Activated T-helper 1 cell treated with anti-CD3 and anti-CD28 coated beads, Interleukin-12 subunit alpha, Interleukin-12 subunit beta, Interleukin-2, Interleukin-4 antibody, amounts not matched to agents 30 ng/mL and 10 ng/mL and 1 ng/mL, durations not matched to agents 14 hours and 24 hours and 36 hours (primary cell): ENCODE measurements at places on chromosomes 7 and 10. TPM values are rescaled to one million over a fixed set of nuclear protein-coding genes. Genes with fewer than 3 reads are reported as not detected.

SLC29A4 gene
- 0.29 and 0.54 TPM in 2 replicates for total RNA-seq

NPC1L1 gene
- not detected in 2 replicates for total RNA-seq

ITIH5 gene
- not detected in 2 replicates for total RNA-seq

PON1 gene
- not detected in 2 replicates for total RNA-seq

GHRHR gene
- total RNA-seq, result not detected in 2 replicates

OR13A1 gene
- not detected in 2 replicates for total RNA-seq

ACHE gene
- 0.17 and 0.21 TPM in 2 replicates for total RNA-seq

LIPN gene
- not detected in 2 replicates for total RNA-seq

TRIM73 gene
- 5.7 and 6.6 TPM in 2 replicates for total RNA-seq

LRRN3 gene
- total RNA-seq, result 57.3 and 61.5 TPM in 2 replicates

GIMAP8 gene
- total RNA-seq, result 9.2 and 9.4 TPM in 2 replicates

DENND11 gene
- total RNA-seq, result 31.3 and 33.5 TPM in 2 replicates

CUBN gene
- 0.05 and 0.21 TPM in 2 replicates for total RNA-seq

CALML5 gene
- not detected in 2 replicates for total RNA-seq

DNAAF5 gene
- total RNA-seq, result 42.7 and 52.4 TPM in 2 replicates

CDH23 gene
- 0.51 and 0.57 TPM in 2 replicates for total RNA-seq

PLAU gene
- 0.37 and 0.60 TPM in 2 replicates for total RNA-seq

HMX2 gene
- total RNA-seq, result not detected in 2 replicates

WEE2 gene
- 0.10 and 0.12 TPM in 2 replicates for total RNA-seq

IMPDH1 gene
- total RNA-seq, result 91.7 and 95.8 TPM in 2 replicates

H2BK1 gene
- not detected in 2 replicates for total RNA-seq

LIPK gene
- not detected in 2 replicates for total RNA-seq

SPDYE8 gene
- not detected in 2 replicates for total RNA-seq

AGR3 gene
- not detected in 2 replicates for total RNA-seq

LRRD1 gene
- not detected in 2 replicates for total RNA-seq

LMBR1 gene
- total RNA-seq, result 53.5 and 55.5 TPM in 2 replicates

HPS1 gene
- total RNA-seq, result 56.1 and 63.1 TPM in 2 replicates

GPR15LG gene
- total RNA-seq, result not detected in 2 replicates

MMRN2 gene
- not detected in 2 replicates for total RNA-seq

HOXA2 gene
- not detected in 2 replicates for total RNA-seq

SLC39A12 gene
- not detected in 2 replicates for total RNA-seq

SPACDR gene
- 2.8 and 2.9 TPM in 2 replicates for total RNA-seq

SPDYE2 gene
- not detected in 2 replicates for total RNA-seq

AGAP9 gene
- total RNA-seq, result 9.2 and 9.5 TPM in 2 replicates

PAPOLB gene
- not detected in 2 replicates for total RNA-seq

ZMIZ2 gene
- 123 and 129 TPM in 2 replicates for total RNA-seq

DMTF1 gene
- total RNA-seq, result 103 and 116 TPM in 2 replicates

TRIM74 gene
- total RNA-seq, result 0.44 and 0.57 TPM in 2 replicates

TRAPPC14 gene
- total RNA-seq, result 43.9 and 44.3 TPM in 2 replicates

TAC1 gene
- total RNA-seq, result 0.31 and 0.51 TPM in 2 replicates

XRCC2 gene
- 24.0 and 24.5 TPM in 2 replicates for total RNA-seq

FIS1 gene
- 138 and 143 TPM in 2 replicates for total RNA-seq

VPS26A gene
- total RNA-seq, result 24.7 and 24.8 TPM in 2 replicates

KCNH2 gene
- total RNA-seq, result 0.20 and 0.49 TPM in 2 replicates

OR9A2 gene
- not detected in 2 replicates for total RNA-seq

IGFBP1 gene
- not detected in 2 replicates for total RNA-seq

SEMA3E gene
- not detected in 2 replicates for total RNA-seq

PTPRZ1 gene
- total RNA-seq, result not detected in 2 replicates

IL15RA gene
- total RNA-seq, result 23.4 and 24.4 TPM in 2 replicates

SPDYE5 gene
- not detected in 2 replicates for total RNA-seq
